CD4-positive, alpha-beta T cell treated with Interleukin-10 for 1 hour (primary cell): ENCODE measurements at places on chromosomes 5 and 9.

- DNase-seq, result no peak
These were observed 125.8 kb downstream of the DTWD2 start for GRCh38 chr5:118862596-118862995.

DNA sequence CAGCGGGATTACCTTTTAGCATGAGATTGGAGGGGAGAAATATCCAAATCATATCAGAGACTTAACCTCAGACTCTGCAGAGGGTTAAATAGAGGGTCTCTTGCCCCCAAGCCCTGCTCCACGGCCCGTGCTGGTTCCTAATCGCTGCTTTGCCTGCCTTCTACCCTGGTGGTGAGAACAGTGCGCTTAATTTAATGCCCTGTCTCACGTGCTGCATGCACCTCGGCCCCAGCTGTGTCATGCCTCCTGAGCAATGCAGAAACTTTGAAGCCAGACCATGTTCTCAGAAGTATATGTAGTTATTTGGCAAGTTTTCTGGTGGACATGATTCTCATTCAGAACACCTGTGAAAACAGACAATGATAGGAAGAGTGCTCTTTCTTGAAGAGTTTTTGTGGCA, 1.4 kb downstream of the OTULIN start:
- peak; percentile 65 for DNase-seq

GRCh38 chr9:114314881-114315722, 7.8 kb upstream of the ORM1 start:
- DNase-seq, result no peak

GRCh38 chr9:32072570-32072969, 311.9 kb upstream of the ACO1 start:
- DNase-seq, result no peak

- no peak for DNase-seq
These were observed 330.1 kb downstream of the ADGRV1 start for GRCh38 chr5:90888511-90889324.

- no peak for DNase-seq
These were observed 20.7 kb downstream of the CDC37L1 start for GRCh38 chr9:4700091-4700490.

DNA sequence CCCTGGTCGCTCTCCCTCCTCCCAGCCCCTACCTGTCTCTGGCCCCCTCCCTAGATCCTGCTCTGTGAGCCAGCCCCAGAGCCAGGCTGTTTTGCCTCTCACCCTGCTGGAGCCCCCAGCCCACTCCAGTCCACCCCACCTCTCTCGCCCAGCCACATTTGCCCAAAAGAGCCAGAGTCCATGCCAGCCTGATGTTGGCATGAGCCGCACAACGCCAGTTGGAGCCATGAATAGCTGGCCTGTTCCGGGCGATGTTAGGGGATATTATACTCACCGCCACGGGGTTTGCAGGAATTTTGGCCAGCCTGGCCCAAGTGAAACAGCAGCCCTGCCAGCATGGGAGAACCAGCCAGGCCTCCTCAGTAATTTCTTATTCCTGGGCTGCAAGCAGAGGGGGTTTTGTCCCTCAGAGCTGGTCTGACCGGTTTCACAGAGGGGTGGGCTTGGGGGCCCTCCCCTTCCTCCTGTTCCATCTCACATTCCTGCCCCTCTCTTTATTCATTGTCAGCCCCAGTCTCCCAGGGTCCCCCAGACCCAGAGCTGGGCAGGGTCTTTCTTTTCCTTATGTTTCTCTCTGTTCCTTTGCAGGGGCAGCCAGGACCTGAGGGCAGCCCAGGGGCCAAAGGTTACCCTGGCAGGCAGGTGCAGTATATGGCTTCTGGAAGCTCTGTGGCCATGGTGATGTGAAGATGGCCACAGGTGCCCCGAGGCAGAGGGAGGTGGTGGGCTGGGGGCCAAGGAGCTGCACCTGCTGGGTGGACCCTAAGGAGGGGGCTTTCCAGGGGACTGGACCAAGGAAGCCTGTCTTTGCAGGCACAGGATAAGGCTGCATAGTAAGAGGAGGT, 50.1 kb downstream of the COL27A1 start:
- DNase-seq, result no peak

DNA sequence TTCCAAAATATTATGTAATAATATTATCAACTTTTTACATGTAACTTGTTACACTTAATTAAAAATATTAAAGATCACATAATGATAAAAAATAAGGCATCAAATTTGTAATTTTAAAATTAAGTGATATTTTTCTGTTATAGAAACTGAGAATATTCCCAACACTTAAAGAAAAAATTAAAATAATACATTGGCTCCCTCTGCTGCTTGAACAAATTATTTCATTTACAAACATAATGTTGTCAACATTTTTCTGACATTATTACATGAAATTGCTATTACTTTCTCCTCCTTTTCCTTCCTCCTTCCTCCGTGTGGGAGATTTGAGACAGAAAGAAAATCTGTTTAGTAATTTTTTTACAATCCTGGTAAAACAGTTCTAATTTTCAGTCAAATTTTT, 42.3 kb downstream of the RNF180 start:
- no peak for DNase-seq

DNA sequence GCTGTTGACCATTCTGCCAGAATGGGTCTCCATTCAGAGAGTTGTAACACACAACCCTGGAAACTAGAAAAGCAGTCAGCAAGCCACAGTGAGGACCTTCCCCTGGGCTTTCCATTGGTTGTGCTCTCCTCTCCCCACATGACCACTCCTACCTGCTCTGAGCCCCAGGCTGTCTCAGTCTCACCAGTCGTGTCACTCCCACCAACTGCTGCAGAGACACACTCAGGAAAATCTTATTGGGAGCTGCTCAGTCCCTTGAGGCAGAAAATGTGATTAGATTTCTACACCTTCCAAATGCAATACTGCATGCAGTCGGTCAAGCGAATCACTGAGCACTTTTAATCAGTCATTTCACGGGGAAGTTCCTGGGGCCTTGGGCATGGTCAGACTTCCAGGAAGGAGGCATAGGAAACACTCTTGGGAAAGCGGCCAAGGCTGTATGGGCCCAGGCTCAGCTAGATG, 284.2 kb upstream of the NMUR2 start:
- no peak for DNase-seq

DNA sequence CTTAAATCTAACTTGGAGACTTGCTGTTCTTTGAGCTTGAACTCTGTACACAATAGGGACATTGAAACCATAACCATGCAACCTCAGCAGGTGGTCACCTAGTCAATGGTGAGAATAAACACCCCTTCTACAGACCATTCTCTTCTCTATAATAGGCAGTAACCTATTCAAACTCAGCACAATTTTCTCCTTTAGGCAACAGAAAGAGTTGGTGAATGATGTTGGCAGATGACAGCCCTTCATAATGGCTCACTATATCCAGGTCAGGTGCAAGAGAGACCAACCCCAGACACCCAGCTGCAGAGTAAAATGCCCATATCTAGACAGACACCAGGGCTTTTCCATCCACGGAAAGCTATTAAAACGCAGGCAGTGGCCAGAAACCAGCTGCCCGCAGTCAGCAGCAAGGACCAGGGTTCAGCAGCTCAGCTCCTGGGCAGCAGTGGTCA, 106.7 kb downstream of the SERINC5 start:
- DNase-seq, result no peak

DNA sequence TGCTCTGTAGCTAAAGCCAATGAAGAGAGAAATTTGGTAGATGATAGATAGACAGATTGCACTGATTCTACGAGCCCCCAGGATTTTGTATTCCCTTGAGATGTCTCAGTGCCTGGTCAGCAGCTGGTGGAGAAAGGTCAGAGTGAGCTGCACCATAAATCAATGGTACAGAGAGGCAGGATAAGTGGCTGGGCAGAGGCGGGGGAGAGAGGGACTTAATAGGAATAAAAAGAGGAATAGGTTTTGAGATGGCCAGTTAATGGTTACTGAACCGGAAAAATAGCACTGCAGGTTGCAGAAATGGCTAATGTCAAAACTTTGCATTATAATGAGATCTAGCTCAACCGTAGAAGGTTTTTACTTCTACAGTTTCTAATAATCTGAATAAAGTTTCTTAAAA, 47.9 kb upstream of the SLC12A2 start:
- DNase-seq, result no peak

DNA sequence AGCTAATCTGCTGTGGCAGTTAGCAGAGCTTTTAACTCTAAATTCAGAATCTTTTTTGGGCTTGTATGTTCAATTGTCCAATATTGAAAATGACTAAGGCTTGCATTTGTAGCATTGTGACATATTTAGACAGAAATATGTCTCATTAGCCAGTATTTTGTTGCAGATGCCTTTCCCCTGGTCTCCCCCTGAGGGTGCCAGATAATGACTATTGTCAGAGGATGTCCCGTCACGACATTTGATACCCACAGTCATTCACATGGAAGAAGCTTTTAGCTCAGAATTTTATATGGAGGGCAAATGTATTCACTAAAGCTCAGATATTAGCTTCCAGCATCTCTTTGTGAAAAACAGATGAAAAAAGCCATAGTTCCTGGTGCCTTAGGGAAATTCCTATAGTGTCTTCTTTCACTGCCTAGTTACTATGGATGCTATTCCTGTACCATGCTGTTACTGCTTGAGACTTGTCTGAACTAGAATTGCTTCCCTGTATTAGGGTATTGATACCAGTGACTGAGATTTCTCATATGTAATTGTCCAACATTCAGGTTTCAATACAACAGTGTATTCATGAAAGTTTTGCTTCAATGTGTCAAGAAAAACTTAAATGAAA, 96.2 kb downstream of the CCDC192 start:
- no peak for DNase-seq

DNA sequence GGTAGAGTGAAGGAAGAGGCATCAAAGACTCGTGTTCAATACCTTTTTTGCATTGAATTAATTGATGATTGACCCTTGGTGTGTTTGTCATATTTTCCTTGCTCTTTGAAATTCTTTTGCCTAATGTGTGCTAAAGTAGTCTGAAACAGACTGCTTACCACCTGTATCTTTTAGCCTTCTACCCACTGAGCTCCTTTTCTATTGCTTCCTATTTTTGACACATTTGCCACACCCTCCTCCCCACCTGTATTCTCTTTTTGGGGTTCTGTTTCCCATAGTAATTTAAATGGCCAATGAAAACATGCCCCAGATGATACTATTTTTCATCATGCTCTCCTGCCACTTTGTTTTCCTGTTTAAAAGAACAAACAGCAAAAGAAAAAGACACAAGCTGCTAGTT, 78.5 kb downstream of the ZCCHC7 start:
- no peak for DNase-seq

DNA sequence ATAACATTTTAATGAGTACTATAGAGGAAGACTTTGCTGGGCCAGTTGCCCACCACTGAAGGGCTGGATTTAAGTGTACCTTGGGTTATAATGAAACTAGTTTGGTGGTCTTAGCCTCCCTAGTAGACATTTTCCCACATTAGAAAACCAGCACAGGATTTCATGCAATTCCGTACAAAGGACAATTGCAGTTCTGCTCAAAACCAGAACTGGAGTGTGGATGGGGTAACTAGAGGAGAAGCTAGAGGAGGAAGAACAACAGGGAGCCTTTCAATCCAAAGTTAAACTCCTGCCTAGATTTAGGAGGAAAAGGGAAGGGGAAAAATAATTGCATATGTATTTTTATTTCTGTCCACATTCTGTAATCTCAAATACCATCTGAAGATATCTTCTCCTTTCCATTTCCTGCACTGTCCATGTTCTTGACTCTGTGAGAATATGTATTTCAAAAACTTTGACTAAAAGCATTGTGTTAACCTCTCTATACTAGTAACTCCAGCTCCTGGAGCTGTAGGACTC, 97.5 kb upstream of the SSBP2 start:
- no peak for DNase-seq

DNA sequence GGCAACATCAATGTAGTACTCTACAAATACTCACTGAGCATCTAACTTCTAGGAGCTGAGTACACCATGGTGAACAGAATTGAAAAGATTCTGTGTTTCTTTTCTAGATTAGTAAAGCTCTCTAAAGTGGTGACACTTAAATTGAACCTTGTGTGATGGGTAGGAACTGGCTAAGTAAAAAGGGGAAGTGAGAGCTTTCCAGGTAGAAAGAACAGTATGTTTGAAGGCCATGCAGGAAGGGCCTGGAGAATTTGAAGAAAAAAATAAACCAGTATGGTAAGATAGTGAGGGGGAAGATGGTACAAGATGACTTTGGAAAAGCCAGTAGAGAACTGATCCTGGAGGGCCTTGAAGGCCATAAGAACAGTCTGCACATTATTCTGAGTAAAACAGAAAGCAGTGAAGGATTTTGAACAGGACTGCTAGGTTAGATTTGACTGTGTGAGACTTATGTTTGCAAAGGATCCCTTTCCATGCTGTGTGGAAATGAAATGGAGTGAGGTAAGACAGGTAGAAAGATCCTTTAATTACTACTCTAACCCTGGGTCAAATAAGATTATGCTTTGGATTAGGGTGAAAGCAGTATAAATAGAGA, 46.7 kb upstream of the UBQLN1 start:
- DNase-seq, result no peak

- no peak for DNase-seq
These were observed 702.8 kb downstream of the CETN3 start for GRCh38 chr5:89706731-89707130.

DNA sequence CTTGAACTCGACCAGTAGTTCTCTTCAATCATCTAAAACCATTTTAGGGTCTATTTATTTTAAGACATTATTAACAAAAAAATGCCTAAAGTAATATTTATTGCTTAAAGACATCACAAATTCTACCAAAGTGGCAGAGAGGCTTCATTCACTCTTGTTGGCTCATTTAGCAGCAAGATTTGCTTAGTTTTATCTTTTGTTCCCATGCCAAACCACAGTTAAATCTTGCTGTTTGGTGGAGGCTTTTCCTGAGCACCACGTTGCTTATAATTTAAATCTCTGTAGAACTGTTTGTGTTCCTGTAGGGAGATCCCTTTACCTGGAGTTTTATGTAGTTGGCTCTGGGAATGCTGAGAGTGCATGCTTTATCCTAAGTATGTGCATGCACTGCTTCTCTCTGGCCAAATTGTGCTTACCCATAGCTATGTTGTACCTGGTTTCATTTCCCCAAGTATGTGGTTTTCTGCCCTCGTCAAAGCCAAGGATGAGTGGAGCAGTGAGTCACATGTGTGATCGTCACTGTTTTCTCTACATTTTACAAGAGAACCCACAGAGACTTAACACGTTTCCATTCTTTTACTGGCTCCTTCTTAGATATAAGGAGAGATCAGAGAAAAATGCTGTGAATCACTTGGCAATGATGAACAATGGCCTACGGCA, 42.1 kb upstream of the MAST4 start:
- no peak for DNase-seq

DNA sequence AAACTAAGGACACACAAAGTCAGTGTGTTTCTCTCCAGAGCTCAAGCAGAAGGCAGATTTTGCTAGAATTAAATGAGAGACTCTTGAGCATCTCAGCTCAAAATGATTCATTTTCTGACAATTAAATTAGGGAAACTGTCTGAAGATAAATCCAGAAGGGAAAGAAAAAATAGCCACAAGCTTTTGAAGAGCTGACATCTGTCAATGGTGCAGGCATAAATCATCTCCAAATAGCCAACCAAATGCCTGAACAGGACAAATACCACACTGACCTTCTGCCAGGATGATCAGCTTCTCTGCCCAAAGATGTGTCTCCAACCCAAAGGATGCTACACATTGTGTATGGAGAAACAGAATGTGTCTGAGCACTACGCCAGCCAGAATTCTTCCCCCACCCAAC, 199.3 kb downstream of the CTNND2 start:
- DNase-seq, result no peak

- DNase-seq, result no peak
These were observed 183.9 kb downstream of the SLIT3 start for GRCh38 chr5:169116961-169117461.

GRCh38 chr5:174482607-174483024, 241.8 kb upstream of the MSX2 start:
- DNase-seq, result no peak
